CD14-positive monocyte (primary cell): ENCODE measurements at places on chromosomes 5 and 9. TPM values are rescaled to one million over a fixed set of nuclear protein-coding genes. Genes with fewer than 3 reads are reported as not detected.

DNA sequence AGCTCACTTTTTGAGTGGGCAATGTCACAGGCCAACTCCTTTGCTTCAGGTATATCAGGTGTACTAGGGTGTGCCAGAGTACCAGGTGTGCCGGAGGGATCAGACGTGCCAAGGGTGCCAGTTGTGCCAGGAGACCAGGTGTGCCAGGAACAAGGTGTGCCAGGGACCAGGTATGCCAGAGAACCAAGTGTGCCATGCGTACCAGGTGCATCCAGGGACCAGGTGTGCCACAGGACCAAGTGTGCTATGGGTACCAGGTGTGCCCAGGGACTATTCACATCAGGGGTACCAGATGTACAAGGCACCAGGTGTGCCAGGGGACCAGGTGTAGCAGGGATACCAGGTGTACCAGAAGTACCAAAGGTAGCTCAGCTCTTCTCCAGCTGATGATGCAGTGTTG is 174.7 kb upstream of the S1PR3 start:
- H3K27me3 ChIP-seq: peaks cover 59% of the 10 kb centered on the region
- no peak overlapping the region for H3K27ac ChIP-seq
- H3K36me3 ChIP-seq: no peaks in the 10 kb centered on the region
- DNase-seq: no peak

Gene DMRT2
- not detected for polyA plus RNA-seq

DNA sequence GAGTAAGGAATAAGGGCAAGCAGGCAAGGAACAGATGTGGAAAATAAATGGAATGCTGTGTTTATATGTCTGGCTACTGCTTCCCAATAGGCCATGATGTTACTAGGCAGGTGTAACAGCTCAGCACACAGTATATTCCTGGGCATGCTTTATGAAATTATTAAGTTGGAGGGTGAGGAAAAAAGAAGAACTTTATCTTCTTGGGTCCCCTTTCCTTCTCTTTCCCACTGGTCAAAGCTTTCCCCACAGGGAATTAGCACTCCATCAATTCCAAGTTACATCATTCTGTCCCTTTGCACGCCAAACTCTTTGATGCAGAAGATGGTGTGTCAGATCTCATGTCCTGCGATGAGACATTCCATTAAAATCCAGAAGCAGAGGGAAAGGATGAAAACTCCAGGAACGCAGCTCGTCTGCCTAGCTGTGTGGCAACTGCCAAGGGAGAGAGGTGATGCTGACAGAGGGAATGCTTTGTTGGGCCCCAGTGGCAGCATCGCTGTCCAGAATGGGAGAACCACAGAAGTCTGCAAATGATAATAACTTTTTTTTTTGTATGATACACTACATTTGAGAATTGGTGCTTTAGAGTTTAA is 447.3 kb upstream of the ARRDC3 start:
- no peaks in the 10 kb centered on the region for H3K27me3 ChIP-seq
- no peak overlapping the region for H3K27ac ChIP-seq
- no peaks in the 10 kb centered on the region for H3K36me3 ChIP-seq
- H3K4me1 ChIP-seq: no peaks in the 10 kb centered on the region

GRCh38 chr9:134031783-134032182 is 6.5 kb downstream of the BRD3OS start:
- no peak overlapping the region for H3K4me3 ChIP-seq
- no peaks in the 10 kb centered on the region for H3K4me1 ChIP-seq
- H3K27me3 ChIP-seq: no peaks in the 10 kb centered on the region
- H3K27ac ChIP-seq: no peak overlapping the region

GRCh38 chr5:147321569-147321968 is 86.7 kb downstream of the STK32A start:
- no peak for DNase-seq
- no peaks in the 10 kb centered on the region for H3K36me3 ChIP-seq
- no peaks in the 10 kb centered on the region for H3K27me3 ChIP-seq
- no peaks in the 10 kb centered on the region for H3K4me1 ChIP-seq

Gene PKD2L2
- polyA plus RNA-seq: 0.08 TPM

GRCh38 chr9:81052846-81053245 is 636.5 kb downstream of the TLE1 start:
- DNase-seq: no peak
- no peak overlapping the region for H3K4me3 ChIP-seq
- no peaks in the 10 kb centered on the region for H3K4me1 ChIP-seq

DNA sequence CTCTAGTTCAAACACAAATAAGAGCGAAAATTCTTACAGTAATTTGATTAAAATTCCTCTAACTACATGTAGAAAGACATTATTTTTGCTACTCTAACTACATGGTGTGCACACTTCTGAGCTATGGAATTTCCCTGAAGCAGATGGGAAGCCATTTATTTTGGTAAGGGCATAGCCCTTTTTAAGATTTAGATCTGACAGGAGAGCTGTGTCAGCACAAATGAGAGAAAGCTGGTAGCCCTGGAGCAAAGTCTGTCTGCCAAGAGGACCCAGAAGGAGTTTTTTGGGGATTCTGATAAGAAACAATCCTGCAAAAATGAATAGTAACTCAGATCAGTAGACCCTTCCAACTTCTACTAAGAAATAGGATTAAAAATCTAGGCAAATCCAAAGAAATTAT is 595.9 kb upstream of the MEF2C start:
- no peaks in the 10 kb centered on the region for H3K4me1 ChIP-seq
- H3K27me3 ChIP-seq: no peaks in the 10 kb centered on the region
- H3K27ac ChIP-seq: no peak overlapping the region
- H3K4me3 ChIP-seq: no peak overlapping the region
- H3K36me3 ChIP-seq: no peaks in the 10 kb centered on the region

DNA sequence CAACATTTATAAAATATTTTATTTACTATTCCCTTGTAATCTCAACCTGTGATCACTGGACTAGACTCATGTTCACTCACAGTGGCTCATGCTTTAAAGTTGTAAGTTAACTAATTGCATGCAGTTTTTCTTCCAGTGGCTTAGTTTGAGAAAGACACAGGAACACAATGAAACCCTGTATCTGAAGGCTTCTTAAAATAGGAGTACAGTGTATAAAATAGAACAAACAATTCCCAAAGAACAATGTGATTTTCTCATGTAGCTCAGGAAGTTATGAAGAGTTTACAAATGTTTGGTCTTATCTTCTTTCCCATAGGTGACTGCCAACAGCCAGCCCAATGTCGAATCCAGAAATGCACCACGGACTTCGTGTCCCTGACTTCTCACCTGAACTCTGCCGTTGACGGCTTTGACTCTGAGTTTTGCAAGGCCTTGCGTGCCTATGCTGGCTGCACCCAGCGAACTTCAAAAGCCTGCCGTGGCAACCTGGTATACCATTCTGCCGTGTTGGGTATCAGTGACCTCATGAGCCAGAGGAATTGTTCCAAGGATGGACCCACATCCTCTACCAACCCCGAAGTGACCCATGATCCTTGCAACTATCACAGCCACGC is 5.9 kb downstream of the RGMB start:
- DNase-seq: no peak
- H3K4me3 ChIP-seq: no peak overlapping the region
- H3K27ac ChIP-seq: no peak overlapping the region
- peaks cover 5% of the 10 kb centered on the region for H3K4me1 ChIP-seq
- peaks cover 54% of the 10 kb centered on the region for H3K27me3 ChIP-seq

DNA sequence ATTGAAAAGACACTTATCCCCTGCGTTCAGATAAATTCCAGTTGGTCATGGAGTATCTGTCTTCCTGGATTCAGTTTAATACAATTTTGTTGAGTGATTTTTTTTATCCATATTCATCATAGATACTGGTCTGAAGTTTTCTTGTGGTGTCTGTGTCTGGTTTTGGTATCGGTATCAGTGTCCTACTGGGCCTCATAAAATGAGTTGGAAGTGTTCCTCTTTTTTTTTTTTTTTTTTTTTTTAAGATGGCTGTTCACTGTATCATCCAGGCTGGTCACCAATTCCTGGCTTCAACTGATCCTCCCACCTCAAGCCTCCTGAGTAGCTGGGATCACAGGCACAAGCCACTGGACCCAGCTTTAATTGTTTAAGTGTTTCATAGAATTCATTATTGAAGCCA is 2.9 kb upstream of the CAMSAP1 start:
- peaks cover 41% of the 10 kb centered on the region for H3K36me3 ChIP-seq
- H3K4me1 ChIP-seq: peaks cover 40% of the 10 kb centered on the region
- no peaks in the 10 kb centered on the region for H3K27me3 ChIP-seq
- DNase-seq: no peak
- no peak overlapping the region for H3K27ac ChIP-seq
- H3K4me3 ChIP-seq: no peak overlapping the region

GRCh38 chr5:10064546-10065195 is 185.0 kb downstream of the ATPSCKMT start:
- no peaks in the 10 kb centered on the region for H3K27me3 ChIP-seq
- no peaks in the 10 kb centered on the region for H3K4me1 ChIP-seq

Gene CDC42SE2
- polyA plus RNA-seq: 135 TPM

Gene CDH6
- polyA plus RNA-seq: not detected in 2 replicates

GRCh38 chr9:21557428-21557768 is 75.3 kb upstream of the IFNE start:
- no peak overlapping the region for H3K4me3 ChIP-seq
- peaks cover 69% of the 10 kb centered on the region for H3K27me3 ChIP-seq
- no peak overlapping the region for H3K27ac ChIP-seq
- no peak for DNase-seq
- no peaks in the 10 kb centered on the region for H3K36me3 ChIP-seq

Gene MSX2
- 0.14 TPM for polyA plus RNA-seq

GRCh38 chr9:134820901-134821300 is 59.7 kb upstream of the FCN2 start:
- H3K4me1 ChIP-seq: no peaks in the 10 kb centered on the region
- no peak for DNase-seq
- no peak overlapping the region for H3K4me3 ChIP-seq
- no peak overlapping the region for H3K27ac ChIP-seq
- no peaks in the 10 kb centered on the region for H3K27me3 ChIP-seq
